ENCODE measurements at places on chromosomes 7 and 10.

- no peak for DNase-seq
Measured at GRCh38 chr10:119263951-119264617, 56.7 kb downstream of the GRK5 start.

GRCh38 chr7:101018271-101019167, 1.4 kb upstream of the MUC17 start:
- DNase-seq = no peak

GRCh38 chr10:13632884-13633440, 46.2 kb downstream of the PRPF18 start:
- DNase-seq = no peak

DNA sequence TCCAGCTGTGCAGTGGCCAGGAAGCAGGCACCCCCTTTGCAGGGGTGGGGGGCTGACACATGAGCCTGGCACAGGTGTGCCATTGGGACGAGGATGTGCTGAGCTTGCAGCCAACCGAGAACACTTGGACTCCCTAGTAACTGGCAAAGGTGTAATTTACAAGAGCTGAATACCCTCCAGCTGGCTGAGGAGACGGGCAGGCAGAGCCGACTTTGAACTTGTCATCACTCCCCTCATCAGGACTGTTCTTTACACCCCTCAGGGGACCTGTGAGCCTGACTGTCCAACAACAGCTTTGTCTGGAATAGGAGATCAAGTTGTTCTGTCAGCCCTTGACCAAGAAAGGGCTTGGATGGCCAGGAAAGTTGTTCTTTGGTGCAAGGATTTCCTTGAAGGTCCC, 61.2 kb downstream of the CDH23 start:
- DNase-seq = no peak

GRCh38 chr7:101140746-101141382, 13.4 kb upstream of the AP1S1 start:
- DNase-seq = no peak

GRCh38 chr7:110766864-110767263, 324.1 kb upstream of the LRRN3 start:
- DNase-seq = no peak

DNA sequence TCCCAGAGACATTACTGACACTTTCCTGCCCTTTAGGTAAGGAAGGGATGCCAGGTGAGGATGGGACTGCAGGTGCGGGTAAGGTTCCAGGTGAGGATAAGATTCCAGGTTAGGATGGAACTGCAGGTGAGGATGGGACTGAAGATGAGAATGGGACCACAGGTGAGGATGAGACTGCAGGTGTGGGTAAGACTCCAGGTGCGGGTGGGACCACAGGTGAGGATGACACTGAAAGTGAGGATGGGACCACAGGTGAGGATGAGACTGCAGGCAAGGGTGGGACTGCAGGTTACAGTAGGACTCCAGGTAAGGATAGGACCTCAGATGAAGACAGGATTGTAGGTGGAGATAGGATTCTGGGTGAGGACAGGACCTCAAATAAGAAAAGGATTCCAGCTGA, 322.3 kb downstream of the WDR37 start:
- no peak for DNase-seq

GRCh38 chr10:34408956-34409355, 406.1 kb downstream of the PARD3 start:
- DNase-seq = no peak

DNA sequence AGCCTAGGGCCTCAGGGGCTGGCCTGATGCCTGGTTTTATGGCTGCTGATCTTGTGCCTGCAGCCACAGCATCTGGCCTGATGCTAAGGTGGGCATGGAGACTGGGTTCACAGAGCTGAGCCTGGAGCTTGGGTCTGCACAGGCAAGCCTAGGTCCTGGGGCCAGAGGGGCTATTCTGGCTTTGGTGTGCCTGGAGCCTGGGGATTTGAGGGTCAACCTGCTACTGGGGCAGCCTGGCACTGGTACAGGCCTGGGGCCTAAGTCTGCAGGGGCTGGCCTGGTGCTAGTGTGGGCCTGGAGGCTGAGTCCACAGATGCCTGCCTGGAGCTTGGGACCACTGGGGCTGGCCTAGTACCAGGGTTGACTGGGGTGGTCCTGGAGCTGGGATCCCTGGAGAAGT, 481.8 kb upstream of the GHITM start:
- DNase-seq = no peak

- no peak for DNase-seq
Measured at GRCh38 chr10:7606951-7607404, 59.8 kb downstream of the ITIH5 start.

DNA sequence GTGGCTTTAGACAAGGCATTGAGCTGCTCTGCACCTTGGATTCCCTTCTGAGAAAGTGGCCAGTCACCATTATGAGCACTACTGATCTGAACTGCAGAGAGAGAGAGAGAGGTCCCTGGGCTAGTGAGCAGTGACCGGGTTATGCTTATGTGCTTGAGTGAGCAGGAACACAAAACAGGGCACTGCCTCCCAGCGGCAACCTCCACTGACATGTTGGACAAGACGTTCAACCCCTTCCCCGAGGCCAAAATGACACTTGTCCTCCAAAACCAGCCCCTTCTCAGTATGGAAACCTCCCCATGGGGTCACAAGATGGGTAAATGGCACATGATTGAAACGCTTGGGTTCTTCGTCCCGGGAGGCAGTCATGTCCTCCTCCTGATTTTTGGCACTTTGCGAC, 339.4 kb upstream of the ZMIZ1 start:
- no peak for DNase-seq

- no peak for DNase-seq
Measured at GRCh38 chr7:3887096-3887690, 586.1 kb downstream of the SDK1 start.

DNA sequence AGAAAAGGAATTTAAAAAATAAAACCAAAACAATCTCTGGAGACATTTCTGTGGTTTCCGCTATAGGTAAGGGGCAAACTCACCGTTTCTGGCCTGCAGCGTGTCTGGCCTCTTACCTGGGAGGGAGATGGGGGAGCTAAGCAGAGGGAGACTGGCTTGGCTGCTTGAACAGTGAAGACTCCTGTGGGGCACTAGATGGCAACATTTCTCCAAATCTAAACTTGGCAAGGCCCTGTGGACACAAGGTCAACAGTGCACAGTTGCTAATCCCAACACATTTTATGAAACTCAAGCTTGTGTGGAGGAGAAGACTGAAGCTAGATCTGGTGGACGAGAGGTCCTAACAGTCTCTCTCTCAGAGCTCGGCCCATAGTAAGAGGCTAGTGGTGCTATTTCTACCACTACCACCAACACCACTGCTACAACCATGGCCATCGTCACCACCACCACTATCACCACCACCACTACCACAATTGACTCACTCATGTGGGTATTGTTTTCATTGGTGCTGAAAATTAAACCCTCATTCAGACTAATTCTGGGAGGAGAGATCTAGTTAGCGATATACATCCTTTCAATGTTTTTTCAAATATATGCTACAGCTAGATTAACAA, 28.4 kb upstream of the CDHR3 start:
- no peak for DNase-seq

- DNase-seq = no peak
Measured at GRCh38 chr7:155804897-155805825, 7.1 kb downstream of the SHH start.

All from stimulated activated CD8-positive, alpha-beta memory T cell treated with anti-CD3 and anti-CD28 coated beads, Interleukin-12 subunit alpha, Interleukin-12 subunit beta, amount 100 ng/mL, for 1 hour (primary cell).